ENCODE measurements at places on chromosomes 6 and 20.

GRCh38 chr6:2765896-2766766, 938 bp downstream of the WRNIP1 start:
- DNase-seq, result peak; percentile 86

DNA sequence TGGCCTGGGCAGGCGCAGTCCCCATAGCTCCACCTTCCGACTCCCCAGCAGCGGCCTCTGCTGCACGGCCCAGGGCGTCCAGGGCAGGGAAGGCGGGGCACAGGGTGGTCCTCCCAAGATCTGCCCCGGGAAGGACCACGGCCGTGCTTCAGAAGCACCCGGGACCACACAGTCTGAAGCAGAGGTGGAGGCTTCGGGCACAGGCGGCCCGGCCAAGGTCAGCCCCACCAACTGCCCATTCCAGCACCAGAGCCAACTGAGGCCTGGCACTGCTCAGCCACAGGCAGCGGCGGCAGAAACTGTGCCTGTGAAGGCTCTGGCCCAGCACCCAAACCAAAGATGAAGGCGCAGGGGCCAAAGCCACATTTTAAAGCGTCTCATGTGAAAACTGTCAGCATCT, 20.6 kb downstream of the KCNQ2 start:
- DNase-seq, result no peak

DNA sequence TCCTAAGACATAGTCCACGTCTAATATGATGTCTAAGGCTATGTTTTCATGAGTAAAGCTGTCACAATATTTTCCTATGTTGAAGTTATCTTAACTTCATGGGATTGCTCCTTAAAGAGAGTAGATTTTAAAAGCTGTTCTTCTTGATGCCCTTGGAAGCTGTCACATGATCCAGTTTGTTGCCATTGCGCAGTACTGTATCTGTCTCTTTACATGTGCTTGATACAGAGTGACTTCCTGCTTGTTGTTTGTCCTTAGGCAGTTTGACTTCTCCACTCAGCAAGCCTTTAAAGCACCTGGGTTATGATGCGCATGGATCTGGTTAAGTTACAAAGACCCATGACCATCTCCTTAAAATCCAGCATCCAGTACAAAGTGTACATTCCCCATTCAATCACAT, 85.4 kb downstream of the CDYL start:
- no peak for DNase-seq

GRCh38 chr6:162478192-162478671, 249.3 kb downstream of the PRKN start:
- no peak for DNase-seq

- no peak for DNase-seq
Measured at GRCh38 chr6:82988930-82989351, 76.7 kb downstream of the UBE3D start.

GRCh38 chr6:37990762-37991525, 171.4 kb downstream of the ZFAND3 start:
- no peak for DNase-seq

- DNase-seq, result no peak
Measured at GRCh38 chr20:32581839-32582658, 3.1 kb downstream of the NOL4L start.

GRCh38 chr6:88599571-88599970, 363.8 kb downstream of the RNGTT start:
- DNase-seq, result no peak

- DNase-seq, result no peak
Measured at GRCh38 chr6:1672379-1672778, 62.7 kb downstream of the FOXC1 start.

DNA sequence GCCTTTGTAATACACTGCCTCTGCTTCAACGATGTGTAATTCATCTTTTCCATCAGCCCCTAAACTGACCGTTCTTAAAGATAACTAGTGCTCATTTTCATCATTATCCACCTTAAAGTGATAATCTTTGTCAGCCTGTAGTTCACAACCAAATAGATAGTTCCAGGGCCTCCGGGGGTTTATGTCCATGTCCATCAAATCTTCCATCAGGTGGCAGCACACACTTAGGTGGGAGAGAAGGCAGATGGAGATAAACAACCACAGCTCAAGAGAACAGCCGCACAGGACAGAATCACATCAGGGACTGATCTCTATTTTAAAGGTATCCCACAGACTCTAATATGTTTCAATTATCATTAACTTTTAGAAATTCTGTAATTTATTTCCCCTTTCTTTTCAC, 90.9 kb downstream of the LMBRD1 start:
- no peak for DNase-seq

GRCh38 chr6:4280707-4281106, 145.3 kb upstream of the ECI2 start:
- DNase-seq, result no peak

- no peak for DNase-seq
Measured at GRCh38 chr6:156857573-156857972, 80.4 kb downstream of the ARID1B start.

GRCh38 chr20:49406666-49407065, 75.8 kb downstream of the KCNB1 start:
- DNase-seq, result no peak

DNA sequence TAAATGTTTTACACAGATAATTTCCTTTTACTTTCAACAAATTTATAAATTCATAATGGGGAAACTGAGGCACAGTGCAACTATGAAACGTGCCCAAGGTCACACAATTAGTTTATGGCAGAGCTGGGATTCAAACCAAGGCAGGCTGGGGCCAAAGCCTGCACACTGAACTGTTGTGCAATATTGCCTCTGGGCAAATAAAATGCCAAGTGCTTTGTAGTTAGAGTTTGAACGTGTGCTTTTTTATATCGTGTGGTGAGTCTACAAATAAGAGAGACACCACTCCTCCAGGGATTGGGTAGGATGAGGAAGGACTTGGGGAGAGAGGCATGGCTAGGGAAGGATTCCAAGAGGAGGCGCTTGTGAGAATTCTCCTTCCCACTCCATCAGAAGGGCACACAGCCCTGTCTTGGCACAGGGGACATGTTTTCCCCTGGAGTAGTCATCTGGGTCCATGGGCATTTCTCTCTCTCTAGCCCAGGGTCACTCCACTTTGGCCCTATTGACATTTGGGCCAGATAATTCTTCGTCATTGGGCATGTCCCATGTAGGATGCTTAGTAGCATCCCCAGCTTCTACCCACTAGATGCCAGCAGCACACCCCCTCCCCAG, 2.8 kb upstream of the CDH22 start:
- no peak for DNase-seq

DNA sequence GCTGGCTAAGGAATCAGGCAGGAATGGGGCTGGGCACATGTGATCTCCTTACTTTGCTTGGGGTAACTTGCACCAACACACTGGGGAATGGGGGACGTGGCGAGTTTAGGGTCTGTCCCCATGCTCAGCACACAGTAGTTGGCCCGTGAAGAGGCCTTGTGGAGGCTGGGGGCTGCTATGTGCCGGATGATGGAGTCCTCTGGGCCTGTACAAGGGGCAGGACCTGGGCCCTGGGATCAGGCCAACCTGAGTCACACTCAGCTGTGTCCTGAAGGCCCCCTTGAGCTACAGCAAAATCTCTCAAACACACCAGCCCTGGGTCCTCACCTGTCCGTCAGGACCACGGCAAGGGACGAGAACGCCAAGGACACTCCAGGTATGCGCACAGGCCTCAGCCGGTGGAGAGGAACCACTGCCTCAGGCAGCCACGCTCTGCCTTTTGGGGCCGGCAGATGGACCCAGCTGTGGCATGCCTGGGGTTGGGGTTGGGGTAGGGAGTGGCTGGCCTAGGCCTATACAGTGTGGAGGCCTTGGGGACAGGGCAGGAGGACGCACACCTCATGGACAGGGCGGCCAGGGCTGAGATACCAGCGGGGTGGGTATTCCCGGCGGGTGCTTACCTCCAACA, 11.1 kb downstream of the UCKL1 start:
- no peak for DNase-seq

DNA sequence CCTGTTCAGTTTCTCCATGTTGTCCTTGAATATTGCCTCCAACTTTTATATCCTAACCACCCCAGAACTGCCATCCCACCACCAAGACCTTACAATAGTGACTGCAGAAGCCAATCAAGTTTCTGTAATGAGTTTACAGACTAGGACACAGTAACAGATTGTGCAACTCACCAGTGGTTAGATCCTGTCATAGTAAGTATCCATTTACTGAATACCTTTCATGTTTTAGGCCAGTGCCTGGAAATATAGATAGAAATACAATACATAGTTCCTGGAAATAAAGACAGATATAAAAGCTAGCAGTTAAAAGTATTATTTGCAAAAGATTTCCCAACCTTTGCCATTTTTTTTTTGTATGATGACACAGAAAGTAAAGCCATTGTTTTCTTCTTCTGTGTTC, 471.8 kb upstream of the BTBD3 start:
- DNase-seq, result no peak

DNA sequence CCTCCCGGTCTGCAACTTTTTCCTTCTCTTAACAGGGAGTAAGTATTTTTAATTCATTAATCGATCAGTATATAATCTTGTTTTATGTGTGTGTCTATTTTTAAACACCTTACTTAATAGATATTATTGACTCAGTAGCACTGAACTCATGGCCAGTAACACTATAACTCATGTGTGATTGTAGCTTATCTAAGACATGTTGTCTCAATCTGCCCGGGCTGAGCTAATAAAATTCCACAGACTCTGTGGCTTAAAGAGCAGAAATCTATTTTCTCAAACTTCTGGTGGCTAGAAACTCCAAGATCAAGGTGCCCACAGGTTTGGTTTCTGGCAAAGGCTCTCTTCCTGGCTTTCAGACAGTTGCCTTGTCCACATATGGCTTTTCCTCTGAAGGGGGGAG, 68.8 kb upstream of the TNFAIP3 start:
- DNase-seq, result no peak

GRCh38 chr6:52305411-52305810, 20.9 kb upstream of the MCM3 start:
- no peak for DNase-seq

DNA sequence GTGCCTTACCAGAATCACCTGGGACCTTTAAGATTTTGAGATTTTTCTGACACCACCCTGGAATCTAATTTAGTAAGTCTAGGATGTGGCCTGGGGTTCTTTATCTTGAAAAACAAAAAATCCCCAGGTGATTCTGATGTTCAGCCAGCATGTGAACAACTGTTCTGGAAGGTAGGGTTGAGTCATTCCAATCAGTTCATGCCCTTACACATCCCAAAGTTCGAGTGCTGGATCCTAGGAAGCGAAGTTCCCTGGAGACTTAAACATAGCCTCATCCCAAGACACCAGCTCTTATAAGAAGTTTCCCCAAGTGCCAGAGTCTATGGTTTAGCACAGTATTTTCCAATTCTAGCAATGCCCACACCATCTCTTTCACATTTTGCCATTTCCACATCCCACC, 6.3 kb upstream of the TSHZ2 start:
- no peak for DNase-seq

DNA sequence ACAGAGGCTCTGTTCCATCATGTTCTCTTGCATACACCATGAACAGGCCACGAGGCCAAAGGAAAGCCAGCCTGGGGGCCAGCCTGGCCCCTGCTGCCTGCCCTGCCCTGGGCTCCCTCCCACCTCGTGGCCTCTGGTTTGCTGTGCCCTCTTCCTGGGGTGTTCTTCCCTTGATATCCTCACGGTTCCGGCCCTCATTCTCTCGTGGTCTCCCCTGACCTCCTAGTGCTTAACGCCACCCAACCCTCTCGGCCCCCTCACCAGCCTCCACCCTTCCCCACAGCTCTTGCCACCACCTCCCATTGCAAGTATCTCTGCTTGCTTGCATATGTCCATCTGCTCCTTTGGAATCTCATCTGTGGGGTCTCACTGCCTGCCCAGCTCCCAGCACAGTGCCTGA, 73.0 kb downstream of the GNAS-AS1 start:
- no peak for DNase-seq

GRCh38 chr6:27753668-27754407, 158.4 kb downstream of the OR2B2 start:
- peak; percentile 91 for DNase-seq

DNA sequence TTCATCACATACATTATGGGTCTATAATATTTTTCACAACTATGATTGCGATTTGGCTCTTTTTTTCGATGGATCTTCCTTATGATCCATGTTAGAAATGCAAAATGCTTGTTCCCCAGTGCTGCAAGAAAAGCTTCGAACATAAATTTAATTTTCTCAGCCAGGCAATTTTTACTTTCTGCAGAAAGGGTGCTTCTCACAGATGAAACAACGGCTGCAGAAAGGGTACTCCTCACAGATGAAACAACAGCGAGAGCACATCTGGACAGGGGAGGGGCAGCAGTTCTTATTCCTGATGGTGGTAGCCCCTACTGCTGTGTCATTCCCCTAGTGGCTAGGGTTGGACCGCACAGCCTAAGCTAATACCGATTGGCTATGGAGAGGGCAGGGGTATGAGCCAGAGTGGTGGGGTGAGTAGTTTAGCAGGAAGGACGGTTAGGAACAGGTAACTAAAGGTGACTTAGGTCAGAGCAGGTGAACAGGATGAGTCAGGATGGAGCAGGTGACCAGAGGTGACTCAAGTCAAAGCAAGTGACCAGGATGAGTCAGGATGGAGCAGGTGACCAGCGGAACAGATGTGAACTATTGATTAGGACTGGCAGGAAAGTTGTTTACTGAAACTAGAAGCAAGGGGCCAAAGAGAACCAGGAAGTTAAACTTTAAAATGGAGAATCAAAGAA, 13.4 kb upstream of the TREML4 start:
- DNase-seq, result peak; percentile 37

- DNase-seq, result no peak
Measured at GRCh38 chr20:16942756-16943155, 194.6 kb downstream of the OTOR start.

- DNase-seq, result peak; percentile 71
Measured at GRCh38 chr6:136788069-136788902, 4.0 kb downstream of the MAP3K5 start.

DNA sequence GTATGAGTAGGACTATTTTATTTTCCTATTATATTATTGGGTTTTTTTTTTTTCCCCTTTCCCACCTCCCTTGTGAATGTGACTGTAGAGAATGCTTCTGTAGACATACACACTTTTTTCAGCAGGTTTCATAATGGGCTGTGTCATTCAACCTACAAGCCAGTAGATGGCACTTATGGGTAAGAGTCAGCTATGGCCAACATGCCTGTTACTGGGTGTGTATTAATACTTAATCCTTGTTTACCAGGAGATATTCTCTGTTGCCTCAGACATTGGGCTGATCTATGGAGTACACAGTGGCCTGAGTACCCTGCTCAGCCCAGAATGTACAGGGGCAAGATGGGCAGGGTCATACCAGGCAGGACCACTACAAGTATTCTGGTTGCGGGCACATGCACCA, 382.5 kb downstream of the EPHA7 start:
- DNase-seq, result no peak

- no peak for DNase-seq
Measured at GRCh38 chr6:135299256-135299655, 118.1 kb downstream of the MYB start.

DNA sequence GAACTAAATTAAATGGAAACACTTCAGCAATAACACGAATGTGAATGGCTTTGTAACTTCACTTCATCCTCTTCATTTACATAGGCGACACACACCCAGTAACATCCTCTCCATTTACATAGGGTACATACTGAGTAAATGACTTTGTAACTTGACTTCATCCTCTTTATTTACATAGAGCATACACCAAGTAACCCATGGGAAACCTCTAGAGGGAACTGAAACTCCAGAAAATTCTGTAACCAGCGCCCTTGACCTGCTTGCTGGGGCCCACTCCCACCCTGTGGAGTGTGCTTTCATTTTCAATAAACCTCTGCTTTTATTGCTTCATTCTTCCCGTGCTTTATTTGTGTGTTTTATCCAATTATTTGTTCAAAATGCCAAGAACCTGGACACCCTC, 81.6 kb upstream of the OPRM1 start:
- DNase-seq, result no peak

- DNase-seq, result no peak
Measured at GRCh38 chr6:7188492-7188891, 80.7 kb downstream of the RREB1 start.
